ENCODE measurements at places on chromosomes 3 and 15.

GRCh38 chr3:53513556-53514190 lies 19.3 kb downstream of the CACNA1D start:
- DNase-seq: no peak

GRCh38 chr3:169389925-169390253 lies 273.6 kb downstream of the MECOM start:
- no peak for DNase-seq

GRCh38 chr3:144415492-144415891 lies 443.9 kb downstream of the DIPK2A start:
- no peak for DNase-seq

DNA sequence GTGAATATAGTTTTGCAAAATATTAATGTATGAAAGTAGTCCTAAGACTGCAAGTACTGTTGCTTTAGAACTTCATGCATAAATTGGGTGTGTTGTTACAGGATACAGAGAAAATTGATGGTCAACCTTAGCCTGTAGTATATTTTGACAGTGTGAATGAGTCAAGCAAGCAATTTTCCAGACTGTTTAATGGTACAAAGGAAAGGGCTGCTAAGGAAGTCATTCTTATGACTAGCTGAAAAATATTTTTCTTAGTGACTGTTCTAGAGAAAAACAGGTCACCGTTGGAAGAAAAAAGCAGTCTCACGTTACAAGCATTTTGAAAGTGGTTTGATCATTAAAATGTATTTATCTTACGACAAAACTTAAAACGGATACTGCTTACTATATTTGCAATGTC lies 49.2 kb downstream of the MBNL1 start:
- DNase-seq: no peak

GRCh38 chr15:54502416-54503075 lies 524.3 kb downstream of the UNC13C start:
- DNase-seq: no peak

DNA sequence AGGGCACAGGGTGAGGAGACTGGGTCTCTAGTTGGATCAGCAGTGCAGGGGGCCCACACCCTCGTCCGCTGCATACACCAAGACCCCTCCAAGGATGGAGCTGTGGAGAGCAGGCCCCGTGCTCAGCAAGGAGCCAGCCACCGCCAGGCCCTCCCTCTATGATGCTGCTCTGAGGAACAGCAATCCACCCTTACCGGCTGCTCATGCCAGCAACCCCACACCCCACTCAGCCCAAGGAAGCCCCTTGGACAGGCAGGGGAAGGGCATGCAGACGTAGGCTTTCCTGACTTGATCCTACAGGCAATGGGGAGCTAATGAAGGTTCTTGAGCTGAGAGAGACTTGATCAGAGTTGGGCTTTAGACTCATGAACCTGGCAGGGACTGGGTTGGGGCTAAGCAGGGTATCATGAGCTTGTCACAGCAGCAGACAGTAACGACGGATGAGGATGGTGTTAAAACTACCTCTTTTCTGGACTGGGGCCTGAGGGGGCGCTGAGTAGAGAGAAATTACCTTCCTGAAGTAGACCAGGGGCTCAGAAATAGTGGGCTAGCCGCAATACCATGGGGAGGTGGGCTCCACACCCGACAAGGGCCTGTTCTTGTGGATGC lies 50.5 kb upstream of the FGD5 start:
- no peak for DNase-seq

- no peak for DNase-seq
Observed at GRCh38 chr15:81400640-81401236, 26.7 kb upstream of the TMC3 start.

DNA sequence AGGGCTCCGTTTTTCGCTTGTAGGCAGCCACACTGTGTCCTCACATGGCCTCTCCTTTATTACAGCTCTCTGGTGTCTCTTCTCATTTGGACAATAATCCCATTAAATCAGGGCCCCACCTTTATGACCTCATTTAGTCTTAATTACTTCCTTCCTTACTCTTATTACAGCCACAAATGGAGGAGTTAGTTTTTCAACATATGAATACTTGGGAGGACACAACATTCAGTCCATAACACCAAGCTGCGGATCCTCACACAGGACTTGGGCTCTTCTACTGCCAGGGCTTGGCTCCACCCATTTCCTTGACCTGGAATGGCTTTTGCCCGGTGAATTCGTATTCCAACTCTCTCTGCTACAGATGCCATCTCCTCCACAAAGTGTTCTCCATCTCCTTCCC lies 74.3 kb upstream of the SLC7A14 start:
- DNase-seq: no peak

DNA sequence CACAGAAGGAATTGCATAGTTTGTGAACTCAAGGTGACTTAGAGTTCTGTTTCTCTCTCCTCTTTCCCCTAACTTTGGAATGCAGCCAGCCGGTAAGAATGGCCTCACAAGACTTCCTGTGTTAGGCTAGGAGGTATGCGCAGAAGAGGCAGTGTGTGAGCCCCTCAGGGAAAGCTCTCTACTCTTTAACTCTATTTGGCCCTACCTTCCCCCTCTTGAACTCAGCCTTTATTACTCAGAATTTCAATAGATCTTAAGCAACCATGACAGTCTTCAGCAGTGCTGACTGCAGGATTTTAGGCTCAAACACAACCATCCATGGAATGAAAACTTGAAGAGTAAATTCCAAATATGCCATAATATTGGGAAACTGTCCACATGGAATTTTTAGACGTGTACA lies 209.5 kb downstream of the DTWD1 start:
- DNase-seq: no peak

DNA sequence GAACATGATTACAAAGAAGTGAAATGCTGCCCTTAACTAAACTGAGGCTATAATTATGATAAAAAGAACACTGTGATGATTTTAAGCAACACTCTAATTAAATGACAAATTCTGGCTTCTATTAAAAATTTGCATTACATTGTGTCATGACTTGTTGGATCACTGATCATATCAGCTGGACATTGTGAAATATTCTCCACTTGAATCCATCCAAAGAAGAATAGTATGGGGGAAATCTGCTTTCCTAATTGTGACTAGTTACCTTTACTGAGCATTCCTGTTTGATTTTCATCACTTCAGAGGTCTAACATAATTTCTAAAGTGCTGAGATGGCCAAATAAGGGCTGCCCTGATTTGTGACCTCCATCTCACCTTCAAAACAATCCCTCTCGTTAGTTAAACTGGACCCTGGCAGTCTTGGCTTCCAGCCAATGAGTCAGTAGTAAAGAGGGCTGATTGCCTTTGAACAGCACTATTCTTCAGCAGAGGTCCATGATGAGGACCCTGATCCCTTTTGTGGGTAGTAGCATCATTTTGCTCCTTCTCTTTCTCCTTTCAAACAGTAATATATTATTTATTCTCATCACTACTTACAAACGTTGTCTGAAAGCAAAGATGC lies 53.5 kb upstream of the LEKR1 start:
- no peak for DNase-seq

GRCh38 chr15:66735909-66736305 lies 33.9 kb downstream of the SMAD6 start:
- no peak for DNase-seq

DNA sequence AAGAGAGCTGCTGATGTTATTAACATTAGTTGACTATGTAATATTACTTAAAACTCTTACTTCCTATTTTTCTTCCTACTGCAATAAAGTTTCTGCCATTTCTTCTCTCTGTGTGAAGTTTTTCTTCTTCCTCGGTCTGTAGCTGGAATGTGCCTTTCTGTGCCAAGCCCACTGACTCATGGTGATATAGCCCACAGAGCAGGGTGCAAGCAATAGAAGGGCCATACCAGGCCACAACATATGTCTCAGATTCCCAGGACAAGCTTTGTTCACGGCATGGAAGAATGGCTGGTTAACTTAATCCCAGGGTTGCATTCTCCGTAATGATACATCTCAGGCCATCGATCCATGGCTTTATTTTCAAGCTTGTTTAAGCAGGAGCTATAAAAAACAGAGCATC lies 815.3 kb downstream of the TUSC7 start:
- DNase-seq: no peak

DNA sequence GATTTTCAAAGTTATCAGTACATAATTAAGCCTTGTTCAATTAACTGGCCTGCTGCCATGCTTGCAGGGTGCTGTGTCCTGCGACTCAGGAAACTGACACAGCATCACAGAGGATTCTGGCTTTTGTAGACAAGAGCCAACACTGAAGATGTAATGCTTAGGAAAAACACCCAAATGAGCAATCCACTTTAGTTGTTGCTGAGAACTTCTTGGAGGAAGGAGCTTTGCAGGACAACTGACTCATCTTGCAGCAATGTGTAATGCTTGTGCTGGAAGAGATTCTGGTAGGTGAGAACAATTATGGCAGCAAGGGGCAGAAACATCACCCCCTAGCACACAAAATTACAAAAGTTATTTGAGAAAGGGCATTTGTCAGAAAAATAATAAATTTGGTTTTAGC lies 67.6 kb downstream of the NLGN1 start:
- no peak for DNase-seq

GRCh38 chr15:70336425-70337009 lies 238.8 kb upstream of the TLE3 start:
- DNase-seq: no peak

DNA sequence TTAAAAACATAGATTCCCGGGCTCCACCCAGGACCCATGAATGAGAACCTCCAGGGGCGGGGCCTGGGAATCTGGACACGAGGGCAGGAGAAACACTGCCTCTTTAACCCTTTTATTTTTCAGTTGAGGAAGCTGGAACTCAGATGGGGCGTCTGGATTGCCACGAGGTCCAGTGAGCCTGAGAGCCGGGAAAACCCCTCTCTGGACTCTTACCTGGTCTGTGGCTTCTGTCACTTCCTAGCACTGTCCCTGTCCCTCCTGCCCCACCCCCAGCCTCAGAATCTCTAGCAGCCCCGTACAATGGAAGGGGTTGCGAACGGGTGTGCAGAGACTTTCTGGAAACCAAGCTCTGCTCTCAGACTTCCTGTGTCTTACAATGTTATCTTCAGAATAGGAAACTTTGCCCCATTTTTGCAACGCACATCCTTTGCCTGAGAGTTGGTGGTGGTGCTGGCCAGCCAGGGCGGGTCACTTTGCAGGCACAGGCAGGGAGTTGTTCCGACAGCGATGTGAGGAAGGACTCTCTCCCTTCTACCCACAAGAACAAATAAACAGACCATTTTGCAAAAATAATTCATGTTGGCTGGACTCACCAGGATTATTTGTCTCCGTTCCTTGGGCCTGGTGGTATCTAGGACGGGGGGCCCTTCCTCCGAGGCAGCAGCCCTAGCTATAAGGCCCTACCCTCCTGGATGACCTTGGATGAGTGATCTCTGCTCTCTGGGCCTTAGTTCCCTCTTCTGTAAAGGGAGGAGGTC lies 59.1 kb downstream of the SMAD6 start:
- DNase-seq: no peak

- no peak for DNase-seq
Observed at GRCh38 chr3:162421721-162422120, 925.1 kb downstream of the OTOL1 start.

DNA sequence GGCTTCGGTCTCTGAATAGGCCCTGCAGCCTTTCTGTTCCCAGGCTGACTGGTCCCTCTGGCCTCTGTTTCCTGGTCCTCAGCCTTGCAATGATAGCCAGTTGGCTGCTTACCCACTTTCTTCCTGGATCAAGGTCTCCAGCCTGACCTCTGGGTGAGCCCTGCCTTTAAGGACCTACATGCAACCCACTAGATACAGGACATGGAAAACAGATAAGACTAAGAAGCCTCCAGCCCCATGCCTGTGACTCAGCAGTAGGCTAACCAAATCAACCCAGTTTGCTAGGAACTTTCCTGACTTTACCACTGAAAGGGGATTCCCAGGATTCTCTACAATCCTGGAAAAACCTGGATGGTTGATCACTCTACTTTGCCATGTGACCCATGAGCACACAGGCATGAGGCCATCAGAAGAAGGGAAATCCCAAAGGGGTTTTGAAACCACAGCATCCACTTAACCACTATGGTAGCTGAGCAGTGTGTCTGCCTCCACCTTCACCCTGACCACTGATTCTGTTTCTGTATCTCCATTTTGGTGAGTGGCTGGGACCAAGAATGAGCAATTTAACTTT lies 188.1 kb downstream of the CHST2 start:
- no peak for DNase-seq

DNA sequence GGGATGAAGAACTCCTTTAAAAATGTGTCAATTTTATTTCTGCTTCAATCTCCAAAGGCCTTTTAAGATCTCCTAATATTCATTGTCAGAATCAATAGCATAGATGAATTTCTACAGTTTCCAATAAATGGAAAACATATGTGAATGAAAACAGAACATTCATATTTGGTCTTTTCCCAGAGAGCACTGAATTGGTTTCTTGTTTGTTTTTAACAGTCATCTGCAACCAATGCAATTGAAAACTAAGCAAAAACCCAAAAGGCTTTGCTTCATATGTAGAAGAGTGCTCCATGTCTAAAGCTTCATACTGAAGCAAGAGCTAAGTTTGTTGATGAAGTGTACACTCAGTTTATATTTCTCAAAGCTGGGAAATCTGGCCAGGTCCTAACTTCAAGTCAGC lies 426.5 kb upstream of the CDIN1 start:
- DNase-seq: no peak

DNA sequence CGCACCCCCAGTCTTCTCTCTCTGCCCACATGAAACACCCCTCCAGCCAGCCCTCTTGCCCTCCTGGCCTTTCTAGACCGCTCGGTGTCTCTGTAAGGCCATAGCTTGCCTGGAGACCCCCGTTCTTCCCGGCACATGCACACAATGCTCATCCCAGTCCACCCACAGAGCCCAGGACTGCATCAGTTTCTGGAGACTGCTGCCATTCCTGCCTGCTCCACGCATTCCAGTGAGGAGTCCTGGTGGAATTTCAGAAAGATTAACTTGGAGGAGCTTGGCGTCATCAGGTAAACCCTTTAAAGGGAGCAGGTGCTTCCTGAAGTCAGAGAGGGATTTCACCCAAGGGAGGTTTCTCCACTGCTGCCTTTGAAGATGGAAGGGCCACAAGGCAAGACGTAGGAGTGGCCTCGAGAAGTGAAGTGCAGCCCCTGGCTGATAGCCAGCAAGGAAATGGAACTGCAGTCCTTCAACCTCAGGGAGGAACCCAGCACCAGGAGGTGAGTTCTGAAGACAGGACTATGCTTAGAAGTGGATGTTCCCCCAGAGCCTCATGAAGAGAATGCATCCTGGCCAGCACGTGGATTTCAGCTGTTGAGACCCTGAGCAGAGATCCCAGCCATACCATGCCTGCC lies 19.2 kb downstream of the SLC41A3 start:
- DNase-seq: no peak

- DNase-seq: no peak
Observed at GRCh38 chr15:70815604-70816003, 38.4 kb downstream of the LARP6 start.
